Vagina (tissue), 2 donors: ENCODE measurements at places on chromosomes 11 and 22.

DNA sequence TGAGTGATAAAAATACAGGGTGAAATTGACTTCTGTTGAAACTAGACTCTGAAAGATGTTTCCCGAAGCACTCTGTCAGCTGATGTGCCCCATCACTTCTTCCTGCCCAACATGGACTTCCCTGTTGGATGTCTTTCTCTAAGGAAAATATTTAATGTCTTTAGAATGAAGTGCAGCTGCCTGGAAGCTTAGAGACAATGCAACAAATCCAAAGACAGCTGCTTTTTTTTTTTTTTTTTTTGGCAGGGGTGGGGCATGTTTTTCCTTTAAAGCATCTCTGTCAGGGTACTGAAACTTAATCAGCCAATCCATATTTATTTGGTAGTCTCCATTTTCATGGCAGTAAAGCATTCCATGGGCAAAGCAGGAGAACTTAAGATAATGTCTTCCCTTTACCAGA, 5.9 kb downstream of the JAM3 start:
- no peak for DNase-seq

DNA sequence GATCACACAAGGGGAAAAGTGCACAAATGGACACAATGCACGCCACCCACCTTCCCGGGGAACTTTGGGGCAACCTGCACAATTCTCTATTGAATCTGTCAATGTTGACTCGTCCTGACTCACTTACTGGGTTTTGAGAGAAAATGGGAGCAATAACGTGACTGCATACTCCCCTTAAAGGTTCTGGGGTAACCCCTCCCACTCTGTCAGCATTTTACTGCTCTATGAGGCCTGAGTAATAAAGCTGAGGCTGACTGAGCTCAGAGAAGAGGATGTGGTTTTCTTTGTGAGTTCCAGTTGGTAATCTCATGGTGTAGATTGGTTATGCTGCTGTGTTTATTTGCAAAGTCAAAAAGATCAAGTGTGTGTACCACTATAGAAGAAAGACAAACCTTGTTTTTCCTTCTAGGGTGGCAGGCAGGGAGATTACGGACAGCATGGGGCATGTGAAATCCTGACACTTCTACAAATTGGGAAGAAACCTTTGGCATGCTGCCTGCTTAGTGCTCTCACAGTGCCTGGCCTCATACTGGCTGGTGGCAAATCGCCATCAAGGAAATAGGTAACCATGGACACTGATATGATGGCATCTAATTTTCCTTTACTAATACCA, 16.1 kb upstream of the APOA1 start:
- no peak for DNase-seq

- DNase-seq: no peak
Measured at GRCh38 chr11:95697614-95698408, 91.8 kb downstream of the FAM76B start.

DNA sequence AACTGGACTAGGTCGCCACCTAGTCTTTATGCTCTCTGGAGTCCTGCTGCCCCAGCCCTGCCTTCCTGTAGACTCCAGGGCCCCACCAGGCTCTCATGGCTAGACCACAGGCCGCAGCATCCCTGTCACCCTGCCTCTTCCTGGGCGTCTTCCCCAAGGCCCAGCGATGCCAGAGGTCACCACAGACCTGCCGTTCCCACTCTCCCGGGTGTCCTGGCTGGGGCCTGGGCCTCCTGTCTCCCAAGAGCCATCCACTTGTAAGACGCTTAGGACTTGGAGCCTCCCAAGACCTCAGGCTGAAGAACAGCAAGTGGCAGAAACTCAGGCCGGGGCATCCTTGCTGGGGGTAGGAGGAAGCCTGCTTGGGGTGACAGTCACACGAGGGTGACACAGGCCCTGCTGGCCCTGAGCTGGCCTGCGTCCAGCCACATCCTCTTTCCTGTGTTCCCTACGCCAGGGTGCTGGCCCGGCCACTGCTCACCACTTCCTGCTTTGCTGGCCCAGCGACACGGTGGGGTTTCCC, 2.0 kb upstream of the TCIRG1 start:
- DNase-seq: no peak

- DNase-seq: no peak
Measured at GRCh38 chr22:42693055-42693762, 27.5 kb downstream of the A4GALT start.

DNA sequence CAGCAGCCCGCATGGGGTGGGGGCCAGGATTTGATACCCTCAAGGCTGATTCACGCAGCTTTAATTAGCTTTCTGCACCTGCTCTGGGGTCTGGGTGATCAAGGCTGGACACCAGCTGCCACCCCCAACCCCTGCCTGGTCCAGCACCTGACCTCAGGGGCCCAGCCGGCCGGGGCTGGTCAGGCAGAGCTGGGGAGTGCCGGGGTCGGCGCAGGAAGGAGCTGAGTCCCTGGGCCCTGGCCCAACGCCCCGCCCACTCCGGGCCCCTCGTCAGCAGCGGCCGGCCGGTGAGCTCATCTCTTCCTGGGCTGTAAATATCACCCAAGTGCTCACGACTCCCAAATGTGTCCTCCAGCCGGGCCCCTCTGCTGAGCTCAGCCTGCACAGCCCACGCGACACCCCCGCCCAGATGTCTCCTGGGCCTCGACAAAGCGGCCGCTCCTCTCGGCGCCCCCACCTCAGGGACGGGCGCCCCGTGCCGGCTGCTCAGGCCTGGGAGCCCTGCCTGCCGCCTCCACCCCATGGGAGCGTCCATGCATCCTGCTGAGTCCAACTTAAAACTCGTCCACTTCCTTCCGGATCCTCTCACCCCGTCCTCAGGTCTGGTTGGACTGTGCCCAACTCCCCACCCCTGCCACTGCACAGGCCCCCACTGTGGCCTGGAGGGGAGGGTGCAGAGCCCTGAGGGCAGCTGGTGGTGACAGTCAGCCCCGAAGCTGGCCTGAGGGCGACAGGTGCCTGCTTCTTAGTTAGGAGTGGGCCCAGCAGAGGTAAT, 29.0 kb downstream of the RTN4R start:
- no peak for DNase-seq

GRCh38 chr11:102983486-102983885, 28.0 kb upstream of the MMP13 start:
- DNase-seq: no peak

DNA sequence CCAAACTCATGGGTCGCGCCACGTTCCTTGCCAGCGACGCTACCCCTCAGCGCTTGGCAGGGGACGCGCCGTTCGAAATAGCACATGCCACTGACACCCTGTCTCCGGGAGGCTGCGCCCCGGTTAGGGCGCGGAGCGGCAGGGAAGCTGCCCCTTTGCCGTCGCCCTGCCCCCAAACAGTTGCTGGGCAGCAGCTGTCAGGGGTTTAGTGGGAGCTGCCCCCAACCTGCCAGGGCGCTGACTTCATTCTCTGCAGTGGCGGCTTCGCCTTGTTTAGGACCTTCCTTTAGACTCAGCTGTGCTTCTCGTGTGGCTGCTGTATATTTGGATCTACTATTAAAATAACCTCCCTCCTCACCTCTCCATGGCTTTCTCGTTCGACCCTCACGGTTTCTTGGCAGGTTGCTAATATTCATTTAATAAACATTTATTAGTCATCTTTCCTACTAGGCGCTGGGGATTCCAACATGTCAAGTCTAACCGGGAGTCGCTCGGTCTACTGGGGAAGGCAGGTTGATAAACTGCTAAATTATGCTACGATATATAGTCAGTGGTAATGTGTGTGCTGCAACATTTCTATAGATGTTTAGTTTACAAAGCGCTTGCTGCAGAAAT, 782 bp downstream of the TMEM109 start:
- DNase-seq: no peak

DNA sequence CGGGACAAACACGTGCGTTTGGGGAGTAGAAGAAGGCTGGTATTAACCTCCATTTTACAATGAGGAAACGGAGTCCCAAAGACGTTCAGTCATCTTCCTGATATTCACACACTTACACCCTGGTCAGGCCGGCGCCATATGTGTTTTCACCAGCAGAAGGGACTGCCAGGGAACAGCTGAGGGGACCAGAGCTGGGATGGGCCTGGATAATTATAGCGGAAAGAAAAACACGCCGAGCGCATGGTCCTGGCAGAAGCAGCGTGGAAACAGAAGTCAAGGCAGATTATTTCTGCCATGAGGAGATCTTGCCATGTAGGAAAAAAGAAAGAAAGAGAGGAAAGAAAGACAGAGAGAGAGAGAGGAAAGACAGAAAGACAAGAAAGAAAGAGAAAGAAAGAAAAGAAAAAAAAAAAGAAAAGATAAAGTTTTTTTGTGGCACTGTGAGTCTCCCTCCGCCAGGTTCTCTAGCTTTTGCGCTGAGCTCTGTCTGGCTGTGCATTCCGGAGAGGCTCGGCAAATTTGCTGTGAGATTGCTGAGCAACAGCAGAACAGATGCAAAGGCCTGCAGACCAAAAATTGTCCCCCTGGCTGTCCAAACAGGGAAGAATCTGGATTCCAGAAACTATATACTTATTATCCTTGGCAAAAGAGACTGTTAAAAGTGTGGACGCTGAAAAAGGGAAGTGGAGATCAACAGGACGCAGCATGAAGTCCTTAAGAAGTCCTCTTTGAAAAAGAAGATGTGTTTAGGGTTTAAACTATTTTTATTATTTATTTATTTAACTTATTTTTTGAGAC, 1.3 kb upstream of the UCP2 start:
- no peak for DNase-seq

DNA sequence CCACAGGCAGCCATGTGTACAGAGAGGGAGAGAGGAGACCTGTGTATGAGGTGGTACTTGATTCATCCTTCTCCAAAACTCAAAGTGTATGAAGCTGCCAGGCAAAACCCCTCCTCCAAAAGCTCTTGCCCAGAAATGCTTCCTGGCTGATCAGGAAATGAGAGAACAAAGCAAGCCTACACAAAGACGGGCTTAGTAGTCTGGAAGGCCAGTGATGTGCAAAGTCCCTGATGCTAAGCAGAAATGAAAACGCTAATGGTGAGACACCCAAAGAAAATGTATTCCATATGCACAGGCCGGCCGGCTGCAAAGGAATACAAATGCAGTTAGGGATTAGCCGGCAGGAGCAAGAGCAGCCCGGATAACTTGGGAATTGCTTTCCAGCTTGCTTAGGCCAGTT, 234.9 kb upstream of the CADM1 start:
- DNase-seq: no peak

GRCh38 chr11:46987183-46987582, 50.6 kb downstream of the CSTPP1 start:
- DNase-seq: no peak

- DNase-seq: no peak
Measured at GRCh38 chr11:71580057-71581003, 2.3 kb downstream of the KRTAP5-11 start.

- DNase-seq: no peak
Measured at GRCh38 chr11:27705873-27706820, 5.9 kb upstream of the BDNF start.

DNA sequence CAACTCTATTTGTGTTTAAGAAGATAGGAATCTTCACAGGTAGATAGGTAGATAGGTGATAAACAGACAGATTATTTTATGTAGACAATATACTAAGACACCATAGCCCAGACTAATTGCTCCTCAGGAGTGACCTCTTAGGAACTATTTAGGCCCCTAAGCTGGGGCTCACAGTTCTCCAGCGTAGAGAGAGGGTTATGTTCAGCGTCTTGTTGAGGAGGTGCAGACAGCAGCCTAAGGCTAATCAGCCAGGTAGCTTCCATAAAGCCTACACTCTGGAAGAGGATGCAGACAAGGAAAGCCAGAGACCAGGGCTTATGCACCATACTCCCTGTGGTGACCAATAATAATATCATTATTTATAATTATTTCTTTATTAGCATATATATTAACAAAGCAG, 705.2 kb downstream of the LRRC4C start:
- no peak for DNase-seq
